ENCODE measurements at places on chromosomes 5 and 9. TPM values are rescaled to one million over a fixed set of nuclear protein-coding genes. Genes with fewer than 3 reads are reported as not detected.

The CAVIN4 gene
- 4.2 TPM for total RNA-seq

The F2RL2 gene
- 21.7 TPM for total RNA-seq

The CDH10 gene
- total RNA-seq = 0.18 TPM

GRCh38 chr9:23811633-23812032 is 14.4 kb downstream of the ELAVL2 start:
- DNase-seq = no peak

DNA sequence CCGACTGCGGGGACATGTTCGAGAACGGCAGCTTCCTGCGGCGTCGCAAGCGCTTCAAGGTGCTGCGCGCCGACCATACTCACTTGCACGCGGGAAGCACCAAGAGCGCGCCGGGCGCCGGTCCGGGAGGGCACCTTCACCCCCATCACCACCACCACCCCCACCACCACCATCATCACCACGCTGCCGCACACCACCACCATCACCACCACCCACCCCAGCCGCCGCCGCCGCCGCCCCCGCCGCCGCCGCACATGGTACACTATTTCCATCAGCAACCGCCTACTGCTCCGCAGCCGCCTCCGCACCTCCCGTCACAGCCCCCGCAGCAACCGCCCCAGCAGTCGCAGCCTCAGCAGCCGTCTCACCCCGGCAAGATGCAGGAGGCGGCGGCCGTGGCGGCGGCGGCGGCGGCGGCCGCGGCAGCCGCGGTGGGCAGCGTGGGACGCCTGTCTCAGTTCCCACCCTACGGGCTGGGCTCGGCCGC is 514 bp downstream of the FOXB2 start:
- DNase-seq = no peak

GRCh38 chr9:13975611-13976290 is 338.2 kb downstream of the NFIB start:
- no peak for DNase-seq

DNA sequence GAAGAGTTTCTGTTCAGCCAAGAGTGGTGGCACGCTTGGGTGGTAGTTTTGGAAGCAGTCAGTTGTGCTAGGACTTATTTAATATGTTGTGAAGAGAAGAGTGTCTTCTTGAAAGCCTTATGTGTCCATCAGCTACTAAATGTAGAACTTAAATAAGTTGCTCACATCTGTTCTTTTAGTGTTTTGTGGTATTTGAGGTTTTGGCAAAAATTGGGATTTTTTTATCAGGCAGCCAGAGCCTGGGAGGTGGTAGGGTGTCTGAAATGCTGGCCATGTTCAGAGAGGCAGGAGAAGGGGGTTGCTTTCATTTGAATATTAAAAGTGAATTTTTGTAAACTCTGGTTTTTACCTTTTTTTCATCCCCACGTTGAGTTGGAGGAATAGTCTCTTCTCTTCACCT is 24.2 kb upstream of the ZBTB34 start:
- no peak for DNase-seq

DNA sequence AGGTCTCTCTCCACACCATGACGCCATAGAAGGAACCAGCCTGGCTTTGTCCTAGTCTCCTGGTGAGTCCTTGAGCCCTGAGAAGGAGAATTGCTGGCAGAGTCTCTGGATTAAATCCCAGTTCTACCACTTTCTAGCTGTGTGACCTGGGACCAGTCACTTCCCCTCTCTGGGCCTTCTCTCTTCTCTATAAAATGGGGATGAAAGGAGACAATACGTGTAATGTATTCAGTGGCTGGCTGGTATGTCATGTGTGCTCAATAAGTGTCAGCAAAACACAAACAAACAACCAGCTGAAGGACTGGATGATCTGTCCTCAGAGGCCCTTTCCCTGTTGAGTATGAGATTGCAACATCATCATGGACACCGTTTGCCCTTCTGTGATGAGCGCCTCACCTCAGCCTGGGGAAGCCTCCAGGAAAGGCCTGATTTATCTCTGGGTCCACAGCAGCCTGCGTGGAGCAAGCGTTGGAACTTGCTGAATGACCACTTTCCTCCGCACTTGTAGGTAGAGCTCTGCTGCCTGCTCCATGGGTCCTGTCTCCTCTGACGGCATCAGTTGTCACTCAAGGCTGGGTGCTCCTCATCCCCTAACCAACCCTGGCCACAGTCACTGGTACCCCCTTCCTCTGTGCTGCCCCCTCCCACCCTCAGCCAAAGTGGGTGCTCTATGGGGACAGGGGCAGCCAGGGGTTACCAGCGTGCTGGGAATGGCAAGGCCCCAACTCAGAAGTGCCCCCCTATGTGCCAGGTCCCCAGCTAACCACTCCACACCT is 3.6 kb upstream of the NR5A1 start:
- DNase-seq = peak; percentile 21

- no peak for DNase-seq
Measured at GRCh38 chr5:75338408-75338807, 1.4 kb downstream of the HMGCR start.
